MCF 10A (cell line): ENCODE measurements at places on chromosomes 12 and 14. TPM values are rescaled to one million over a fixed set of nuclear protein-coding genes. Genes with fewer than 3 reads are reported as not detected.

The RAB15 gene
- total RNA-seq: 0.28 and 0.66 TPM in 2 replicates

DNA sequence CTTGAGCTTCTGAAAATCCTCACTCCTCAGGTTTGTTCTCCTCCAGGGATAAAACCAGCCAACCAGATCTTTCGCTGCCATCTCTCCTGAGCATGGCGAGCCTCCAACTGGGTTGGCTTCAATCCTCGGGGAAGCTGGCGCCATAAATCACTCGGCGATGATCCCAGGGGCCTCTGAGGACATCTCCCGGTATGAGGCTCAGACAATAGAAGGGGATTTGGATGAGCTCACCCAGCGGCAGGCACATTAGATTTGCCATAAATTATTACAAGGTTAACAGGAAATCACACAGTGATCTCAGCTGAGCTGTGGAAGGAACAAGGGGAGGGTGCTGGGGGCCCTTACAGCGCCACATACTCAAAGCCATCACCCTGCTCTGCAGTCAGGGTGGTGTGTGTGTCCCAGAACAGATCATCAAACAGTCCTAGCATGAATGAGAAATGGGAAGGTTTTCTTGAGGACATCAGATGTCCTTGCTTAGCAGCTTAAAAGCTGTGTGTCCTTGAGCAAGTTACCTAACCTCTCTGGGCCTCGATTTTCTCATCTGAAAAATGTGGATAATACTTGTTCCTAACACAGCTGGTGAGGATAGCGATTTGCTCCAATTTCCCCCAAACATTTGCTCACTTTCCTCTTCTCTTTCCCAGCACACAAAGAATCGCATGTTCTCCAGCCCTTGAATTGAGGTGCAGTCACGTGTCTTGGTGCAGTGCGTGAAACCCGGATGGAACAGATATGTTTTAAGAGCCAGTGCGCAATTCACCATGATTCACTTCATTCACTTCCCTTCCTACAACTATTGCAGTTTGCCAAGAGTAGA is 142.8 kb downstream of the SCARB1 start:
- DNase-seq: peak; percentile 56

GRCh38 chr14:35068238-35069012 is 22.4 kb downstream of the FAM177A1 start:
- DNase-seq: no peak

GRCh38 chr14:53217316-53217994 is 64.3 kb upstream of the DDHD1 start:
- peak; percentile 63 for DNase-seq

GRCh38 chr12:100329800-100330199 is 27.1 kb upstream of the SLC17A8 start:
- no peak for DNase-seq

DNA sequence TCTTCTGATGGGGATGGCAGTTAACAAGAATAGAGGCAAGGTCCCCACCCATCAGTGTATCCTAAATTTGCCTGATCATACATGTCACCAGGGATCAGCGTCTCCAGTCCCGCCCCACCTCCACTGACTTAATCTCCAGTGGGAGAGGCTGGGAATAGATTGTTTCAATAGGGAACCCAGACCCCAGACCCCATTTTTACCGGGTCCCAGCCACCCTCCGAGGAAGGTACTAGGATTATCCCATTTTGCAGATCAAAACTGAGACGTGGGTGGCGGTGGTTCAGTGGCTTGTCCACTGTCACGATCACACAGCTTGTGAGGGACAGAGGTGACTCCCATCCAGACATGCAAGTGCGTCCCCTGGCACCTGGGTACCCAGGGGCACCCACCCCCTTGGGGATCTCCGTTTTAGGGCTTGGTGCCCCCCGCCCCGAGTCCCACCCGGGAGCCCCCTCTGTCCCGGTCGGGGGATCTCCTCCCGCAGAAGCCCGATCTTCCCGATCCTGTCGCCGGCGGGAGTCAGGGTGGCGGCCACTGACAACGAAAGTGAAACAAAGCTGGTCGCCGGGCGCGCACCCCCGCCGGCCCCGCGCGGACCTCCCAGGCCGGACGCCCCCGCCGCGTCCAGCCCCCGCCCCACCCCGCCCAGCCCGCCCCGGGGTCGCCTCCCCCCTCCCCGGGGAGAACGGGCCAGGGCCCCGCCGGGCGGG is 523 bp downstream of the WSB2 start:
- no peak for DNase-seq

GRCh38 chr12:4974217-4974616 is 64.5 kb downstream of the KCNA1 start:
- DNase-seq: no peak

The GZMB gene
- not detected in 2 replicates for total RNA-seq

DNA sequence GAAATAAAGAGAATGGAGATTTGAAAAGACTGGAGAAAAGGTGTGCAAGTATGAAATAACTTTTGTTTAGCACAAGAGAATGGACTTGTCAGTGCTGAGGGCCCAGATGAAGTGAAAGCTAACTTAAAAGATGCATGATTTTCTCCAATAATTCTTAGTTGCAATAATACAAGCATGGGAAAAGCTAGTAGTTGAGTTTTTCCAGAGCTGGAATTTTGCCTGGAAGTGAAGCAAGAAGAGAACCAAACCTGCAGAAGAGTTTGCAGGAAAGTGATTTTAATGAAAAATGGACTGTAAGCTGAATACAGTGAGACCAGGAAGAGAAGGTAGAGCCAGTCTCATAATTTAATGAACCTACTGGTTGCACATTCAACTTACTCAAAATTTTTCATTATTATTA is 69.3 kb upstream of the FSCB start:
- no peak for DNase-seq

The IL22 gene
- not detected in 2 replicates for total RNA-seq

The TMTC3 gene
- total RNA-seq: 19.0 and 22.2 TPM in 2 replicates

DNA sequence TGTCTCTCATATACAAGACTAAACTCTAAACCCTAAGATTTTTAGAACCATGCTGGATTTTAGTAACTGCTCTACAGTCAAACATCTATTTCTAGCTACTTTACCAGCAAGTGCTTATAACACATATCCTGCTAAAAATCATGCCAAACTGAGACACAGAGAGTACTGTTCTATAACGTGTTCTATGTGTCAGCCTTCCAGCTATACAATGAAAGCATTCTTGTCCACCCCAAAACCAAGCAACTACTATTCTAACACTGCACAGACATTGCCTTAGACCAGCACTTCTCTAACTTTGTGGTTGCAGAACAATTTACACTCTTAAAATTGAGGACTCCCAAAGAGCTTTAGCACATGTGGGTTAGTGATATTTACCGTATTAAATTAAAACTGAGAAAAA is 85.7 kb downstream of the SPPL3 start:
- DNase-seq: no peak

- no peak for DNase-seq
Observed at GRCh38 chr12:113298861-113299545, 35.9 kb downstream of the SLC8B1 start.

DNA sequence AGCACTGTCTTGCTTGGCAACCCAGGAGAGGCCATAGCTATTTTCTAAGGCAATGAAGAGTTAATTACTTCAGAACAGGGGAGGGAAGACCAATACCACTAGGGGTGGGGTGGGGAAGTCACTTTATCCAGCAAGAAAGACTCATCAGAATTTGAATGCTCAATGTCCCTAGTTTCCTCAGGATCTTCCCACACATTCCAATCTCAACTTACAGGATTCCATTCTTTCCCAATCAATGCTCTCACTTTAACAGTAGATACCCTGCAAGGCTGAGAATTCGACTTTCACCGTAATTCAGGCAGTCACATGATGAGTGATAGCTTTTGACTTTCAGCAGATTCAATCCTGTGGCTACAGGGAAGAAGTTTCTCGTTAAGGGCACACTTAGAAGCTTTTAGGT is 526.6 kb upstream of the SEL1L start:
- DNase-seq: no peak

The NGB gene
- not detected in 2 replicates for total RNA-seq

- no peak for DNase-seq
Observed at GRCh38 chr12:76920172-76921099, 41.6 kb upstream of the CSRP2 start.

- no peak for DNase-seq
Observed at GRCh38 chr12:53236443-53237111, 4.6 kb upstream of the RARG start.

DNA sequence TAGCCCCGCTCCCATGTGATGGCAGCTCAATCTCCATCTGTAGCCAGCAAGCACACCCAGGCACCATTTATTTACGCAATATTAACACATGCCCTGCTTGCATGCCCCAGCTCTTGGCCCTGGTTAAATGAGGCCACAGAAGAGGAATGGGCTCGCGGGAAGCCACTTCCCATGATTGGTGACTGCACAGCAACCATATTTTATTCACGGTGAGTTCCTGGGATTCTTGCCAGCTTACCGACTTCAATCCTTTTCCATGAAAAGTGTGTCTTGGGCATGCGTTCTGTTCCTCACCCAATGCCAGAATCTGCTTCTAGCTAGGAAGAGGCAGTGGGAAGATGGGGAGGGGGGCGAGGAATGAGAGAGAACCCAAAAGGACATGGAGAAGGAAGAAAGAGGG is 54.7 kb downstream of the PITPNM2 start:
- DNase-seq: no peak

The LALBA gene
- not detected in 2 replicates for total RNA-seq

- DNase-seq: no peak
Observed at GRCh38 chr14:85537526-85537925, 7.6 kb downstream of the FLRT2 start.

The TAPBPL gene
- 8.1 and 9.3 TPM in 2 replicates for total RNA-seq

The LTBP2 gene
- 9.1 and 16.8 TPM in 2 replicates for total RNA-seq

- no peak for DNase-seq
Observed at GRCh38 chr14:41899416-41899815, 292.7 kb downstream of the LRFN5 start.

- DNase-seq: no peak
Observed at GRCh38 chr12:106733660-106734059, 40.8 kb upstream of the RIC8B start.

GRCh38 chr12:69620921-69621320 is 10.2 kb upstream of the LRRC10 start:
- DNase-seq: no peak

The PIK3C2G gene
- 10.6 and 15.0 TPM in 2 replicates for total RNA-seq

DNA sequence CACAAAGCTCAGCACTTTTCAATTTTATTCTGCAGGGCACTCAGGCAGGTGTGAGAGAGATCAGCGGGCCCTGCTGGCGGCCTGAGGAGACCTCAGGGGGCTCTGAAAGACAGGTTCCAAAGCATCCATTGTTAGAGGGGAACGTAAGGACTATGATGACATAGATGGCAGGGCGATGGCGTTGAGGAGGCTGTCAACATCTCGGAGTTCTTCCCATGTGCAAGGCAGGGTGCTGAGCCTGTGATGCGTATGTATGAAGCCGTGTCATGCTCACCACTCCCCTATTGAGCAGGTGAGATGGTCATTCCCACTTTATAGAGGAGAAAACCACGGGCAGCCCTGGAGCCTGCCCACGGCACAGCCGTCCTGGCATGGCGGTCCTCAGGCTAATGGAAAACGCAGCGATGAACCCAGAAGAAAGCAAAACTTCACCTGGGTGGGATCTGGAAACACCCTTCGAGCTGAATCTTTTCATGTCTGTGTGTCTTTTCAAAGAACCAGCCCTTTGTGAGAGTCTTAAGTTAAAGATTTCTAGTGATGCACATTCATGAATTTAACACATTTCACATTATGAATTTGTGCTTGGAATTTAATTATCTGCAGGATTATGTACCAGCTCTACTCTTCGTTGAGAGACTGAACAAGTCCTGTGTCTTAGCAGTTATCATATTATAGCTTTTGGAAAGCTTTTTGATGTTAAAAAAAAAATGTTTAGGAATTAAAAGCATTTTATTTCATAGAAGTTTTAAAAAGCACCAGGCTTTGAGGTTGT is 64.7 kb downstream of the RIMBP2 start:
- no peak for DNase-seq
